WTC11 (cell line): ENCODE measurements at places on chromosomes 2 and 18.

DNA sequence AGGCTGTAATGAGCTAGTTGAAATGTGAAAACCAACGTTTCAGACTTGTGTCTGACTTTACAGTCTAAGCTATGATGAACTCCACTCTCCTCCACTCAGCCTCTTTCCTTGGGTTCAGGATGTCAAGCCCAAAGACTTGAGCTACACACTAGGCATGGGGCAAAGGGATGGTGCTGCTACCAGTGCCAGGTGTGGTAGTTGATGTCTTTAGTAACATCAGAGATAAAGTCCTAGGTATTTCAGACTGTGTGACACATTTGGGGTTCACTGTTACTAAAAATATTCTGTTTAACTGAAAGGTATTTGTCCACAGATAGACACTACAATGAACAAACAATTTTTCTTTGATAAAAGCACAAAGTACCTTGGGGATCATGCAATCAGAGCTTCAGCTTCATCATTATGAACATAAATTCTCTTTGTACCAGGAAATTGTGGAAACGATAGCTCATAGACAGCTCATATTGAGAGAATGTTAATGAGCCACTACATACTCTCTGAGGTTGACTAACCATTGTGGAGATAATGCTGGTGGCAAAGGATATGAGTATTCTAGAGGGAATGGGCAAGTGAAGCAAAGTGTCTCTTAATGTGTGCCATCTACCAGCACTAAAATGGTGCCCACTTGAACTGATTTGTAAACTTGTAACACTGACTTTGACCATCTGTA is 253.7 kb upstream of the THUMPD2 start:
- peaks cover 10% of the 10 kb centered on the region for H3K36me3 ChIP-seq
- no peak overlapping the region for H3K27ac ChIP-seq

- no peak overlapping the region for H3K4me3 ChIP-seq
- no peak for DNase-seq
- no peaks in the 10 kb centered on the region for H3K36me3 ChIP-seq
- H3K27me3 ChIP-seq = no peaks in the 10 kb centered on the region
- H3K4me1 ChIP-seq = no peaks in the 10 kb centered on the region
- H3K27ac ChIP-seq = no peak overlapping the region
Observed at GRCh38 chr18:66156946-66157687, 406.3 kb downstream of the CDH7 start.

- H3K36me3 ChIP-seq = peaks cover 8% of the 10 kb centered on the region
- peaks cover 17% of the 10 kb centered on the region for H3K4me1 ChIP-seq
Observed at GRCh38 chr2:70992945-70993853, 1.5 kb downstream of the TEX261 start.

- no peak overlapping the region for H3K27ac ChIP-seq
- peaks cover under 1% of the 10 kb centered on the region; the same call in 1 of the 2 replicates for H3K27me3 ChIP-seq
- no peak overlapping the region for H3K4me3 ChIP-seq
Observed at GRCh38 chr2:216735086-216735485, 39.7 kb upstream of the IGFBP5 start.

DNA sequence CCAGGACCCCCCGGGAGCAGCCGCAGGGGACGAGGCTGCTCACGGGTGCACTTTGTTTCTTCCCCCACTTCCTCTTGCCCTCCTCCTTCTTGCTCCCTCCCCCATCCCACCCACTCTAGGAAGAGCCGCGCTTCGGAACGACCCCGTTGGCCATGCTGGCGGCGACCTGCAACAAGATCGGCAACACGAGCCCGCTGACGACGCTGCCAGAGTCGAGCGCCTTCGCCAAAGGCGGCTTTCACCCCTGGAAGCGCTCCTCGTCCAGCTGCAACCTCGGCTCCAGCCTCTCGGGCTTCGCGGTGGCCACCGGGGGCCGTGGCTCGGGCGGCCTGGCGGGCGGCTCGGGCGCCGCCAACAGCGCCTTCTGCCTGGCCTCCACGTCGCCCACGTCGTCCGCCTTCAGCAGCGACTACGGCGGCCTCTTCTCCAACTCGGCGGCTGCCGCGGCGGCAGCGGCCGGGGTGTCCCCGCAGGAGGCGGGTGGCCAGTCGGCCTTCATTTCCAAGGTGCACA is 1.3 kb downstream of the SP9 start:
- H3K27me3 ChIP-seq = peaks cover 97% of the 10 kb centered on the region
- peaks cover 65% of the 10 kb centered on the region for H3K4me1 ChIP-seq
- H3K36me3 ChIP-seq = no peaks in the 10 kb centered on the region
- peak overlapping the region; percentile 55 for H3K4me3 ChIP-seq
- DNase-seq = peak; percentile 75
- no peak overlapping the region for H3K27ac ChIP-seq

DNA sequence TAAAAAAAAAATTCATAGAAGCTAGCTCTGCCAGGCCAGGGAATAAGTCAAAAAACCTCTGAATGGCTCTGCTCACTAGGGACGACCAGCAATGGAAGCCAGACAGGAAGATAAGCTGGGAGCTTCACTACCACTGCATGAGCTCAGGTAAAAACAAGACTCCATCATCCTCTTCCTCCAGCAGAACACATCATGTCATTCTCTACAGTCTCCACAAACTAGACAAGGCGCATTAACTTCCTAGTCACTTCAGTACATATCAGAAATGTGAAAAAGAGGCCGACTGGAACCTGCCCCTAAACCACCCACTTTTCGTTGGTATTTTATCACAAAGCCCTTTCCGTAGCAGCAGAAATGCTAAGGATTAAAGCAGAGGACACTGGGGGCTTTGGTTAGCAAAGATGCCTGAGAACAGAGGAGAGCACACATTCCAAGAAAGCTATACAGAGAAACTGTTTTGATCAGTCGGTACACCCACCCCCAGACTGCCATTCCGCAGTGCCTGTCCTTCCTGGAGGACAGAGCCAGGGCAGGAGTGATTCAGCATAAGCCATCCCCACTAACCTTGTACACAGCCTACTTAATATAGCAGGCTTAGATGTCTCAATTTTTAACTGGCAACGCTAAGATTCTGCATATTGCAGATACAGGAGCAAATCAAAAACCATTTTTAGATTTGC is 53.4 kb downstream of the AAK1 start:
- DNase-seq = no peak
- no peaks in the 10 kb centered on the region for H3K36me3 ChIP-seq
- no peak overlapping the region for H3K4me3 ChIP-seq
- H3K4me1 ChIP-seq = peaks cover 12% of the 10 kb centered on the region

DNA sequence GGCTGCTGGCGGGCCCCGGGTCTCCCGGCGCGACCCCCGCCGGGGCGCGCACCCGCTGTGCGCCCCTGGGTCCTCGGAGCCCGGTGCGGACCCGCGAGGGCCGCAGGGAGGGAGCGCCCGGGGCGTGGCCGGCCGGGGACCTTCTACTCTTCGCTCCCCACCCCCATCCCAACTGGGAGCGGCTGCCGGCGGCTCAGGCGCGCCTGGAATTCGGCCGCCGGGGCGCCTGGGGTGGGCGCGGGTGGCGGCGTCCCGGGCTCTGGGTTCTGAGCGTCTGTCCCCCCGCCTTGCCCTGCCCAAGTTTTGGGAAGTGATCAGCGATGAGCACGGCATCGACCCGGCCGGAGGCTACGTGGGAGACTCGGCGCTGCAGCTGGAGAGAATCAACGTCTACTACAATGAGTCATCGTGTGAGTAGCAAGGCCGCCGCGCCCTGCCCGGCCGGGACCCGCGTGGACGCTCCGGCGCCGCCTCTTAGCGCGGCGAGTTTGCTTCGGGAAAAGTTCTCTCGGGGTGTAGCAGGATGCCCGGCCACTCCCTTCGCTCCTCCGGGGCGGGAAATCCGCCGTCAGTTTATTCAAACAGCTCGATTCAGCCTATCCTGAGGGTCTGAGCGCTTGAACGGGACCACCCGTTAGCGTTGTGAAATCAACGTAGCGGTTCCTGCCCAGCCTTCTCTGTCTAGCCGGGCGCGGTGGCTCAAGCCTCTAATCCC is 502 bp downstream of the TUBB6 start:
- peaks cover 20% of the 10 kb centered on the region for H3K27me3 ChIP-seq
- DNase-seq = peak; percentile 67
- H3K27ac ChIP-seq = no peak overlapping the region
- peak overlapping the region; percentile 79 for H3K4me3 ChIP-seq
- H3K36me3 ChIP-seq = peaks cover 35% of the 10 kb centered on the region

DNA sequence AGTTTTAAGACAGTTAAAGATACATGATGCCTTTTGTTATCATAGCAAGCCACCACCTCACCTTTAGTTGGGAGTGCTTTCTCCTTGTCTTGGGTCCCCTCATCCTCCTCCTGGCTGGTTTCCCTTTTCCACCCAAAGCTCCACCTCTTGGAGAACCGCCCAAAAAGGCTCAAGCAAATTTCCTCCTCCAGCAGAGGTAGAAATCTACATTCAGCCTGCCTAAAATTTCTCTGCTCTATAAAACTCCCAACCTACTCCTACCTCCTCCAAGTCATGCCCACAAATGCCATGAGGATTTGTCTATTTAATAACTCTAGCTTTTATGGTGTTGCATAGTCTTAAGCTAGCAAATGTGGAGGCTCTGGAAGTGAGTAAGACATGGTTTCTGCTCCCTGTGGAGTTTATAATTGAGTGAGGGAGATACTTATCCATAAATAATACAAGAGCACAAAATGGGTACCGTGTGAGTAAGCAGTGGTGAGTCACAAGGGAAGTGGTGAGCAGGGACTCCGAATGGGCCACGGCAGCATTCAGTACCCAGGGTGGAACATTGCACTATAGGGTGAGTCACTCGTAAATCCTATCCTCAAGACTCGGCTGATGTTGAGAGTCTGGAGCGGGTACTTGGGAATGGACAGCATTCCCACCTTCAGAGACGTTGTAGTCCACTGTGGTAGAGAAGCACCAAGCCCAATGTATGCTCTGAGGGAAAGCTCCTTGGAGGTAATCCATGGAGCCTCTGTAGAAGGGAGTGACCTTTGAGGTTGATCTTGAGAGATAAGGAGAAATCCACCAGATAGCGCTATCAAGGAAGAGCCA is 146.3 kb downstream of the RTN4 start:
- no peaks in the 10 kb centered on the region for H3K4me1 ChIP-seq
- no peaks in the 10 kb centered on the region for H3K27me3 ChIP-seq
- DNase-seq = no peak
- no peaks in the 10 kb centered on the region for H3K36me3 ChIP-seq
- H3K4me3 ChIP-seq = no peak overlapping the region
- H3K27ac ChIP-seq = no peak overlapping the region

- no peak for DNase-seq
- H3K27me3 ChIP-seq = no peaks in the 10 kb centered on the region
- H3K36me3 ChIP-seq = peaks cover 17% of the 10 kb centered on the region
- H3K27ac ChIP-seq = no peak overlapping the region
- peaks cover 4% of the 10 kb centered on the region for H3K4me1 ChIP-seq
Observed at GRCh38 chr2:190664240-190664639, 15.4 kb downstream of the NAB1 start.

DNA sequence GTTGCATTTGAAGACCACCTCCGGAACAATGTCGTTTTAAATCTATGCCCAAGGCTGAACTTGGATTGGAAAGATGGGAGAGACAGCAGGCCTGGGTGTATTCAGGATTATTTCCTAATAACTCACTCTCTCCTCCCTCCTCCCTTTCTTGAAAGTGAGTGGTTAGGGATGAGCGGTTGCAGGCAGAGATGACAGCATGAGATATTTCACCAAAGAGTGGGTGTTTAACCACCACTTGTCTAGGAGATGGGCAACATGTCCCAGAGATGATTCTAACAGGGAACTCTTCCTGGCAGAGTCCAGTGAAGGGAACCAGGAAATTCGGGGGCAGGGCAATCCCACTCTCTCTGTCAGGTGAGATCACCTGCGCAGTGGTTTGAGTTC is 123.2 kb downstream of the KCTD1 start:
- DNase-seq = no peak
- no peak overlapping the region for H3K27ac ChIP-seq
- H3K27me3 ChIP-seq = no peaks in the 10 kb centered on the region
- no peaks in the 10 kb centered on the region for H3K36me3 ChIP-seq

DNA sequence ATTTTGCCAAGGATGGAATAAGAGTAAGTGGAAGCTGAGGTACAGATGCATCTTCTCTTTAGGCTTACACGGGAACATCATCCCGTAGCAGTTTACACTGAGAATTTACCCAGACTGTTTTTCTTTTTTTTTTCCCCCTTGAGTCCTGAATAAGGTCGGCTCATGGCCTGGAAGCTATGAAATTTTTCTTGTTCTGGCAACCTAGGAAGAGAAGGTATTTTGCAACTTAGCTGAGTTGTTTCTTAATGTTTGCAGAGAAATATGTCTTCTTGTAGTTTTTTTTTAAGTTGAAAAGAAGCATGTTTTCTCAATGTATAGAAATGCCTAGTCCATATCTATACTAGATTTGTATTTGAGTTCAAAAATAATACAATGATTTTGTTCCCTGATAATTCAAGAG is 712.5 kb downstream of the TDRD15 start:
- 0 out of 2 replicates have a peak, but pooled peaks cover 3% of the 10 kb centered on the region for H3K36me3 ChIP-seq
- no peak overlapping the region for H3K27ac ChIP-seq
- H3K4me1 ChIP-seq = peaks cover 29% of the 10 kb centered on the region
- no peaks in the 10 kb centered on the region for H3K27me3 ChIP-seq
- H3K4me3 ChIP-seq = no peak overlapping the region

DNA sequence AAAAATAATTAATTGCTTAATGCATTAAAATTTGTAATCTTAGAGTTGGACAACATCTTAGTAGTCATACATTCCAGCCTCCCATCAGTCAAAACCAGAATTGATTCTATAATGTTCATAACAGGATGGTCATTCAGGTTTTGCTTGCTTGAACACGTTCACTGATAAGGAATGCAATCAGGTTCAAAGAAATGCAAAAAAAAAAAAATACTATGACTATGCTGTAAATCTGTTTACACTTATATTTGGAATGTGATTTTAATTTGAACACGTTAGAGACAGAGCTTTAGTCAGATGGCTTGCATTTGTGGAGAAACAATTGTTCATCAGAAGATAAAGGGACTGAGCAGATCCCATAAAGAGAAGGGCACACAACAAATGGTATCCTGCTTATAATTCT is 131.3 kb upstream of the UNC80 start:
- no peak overlapping the region for H3K4me3 ChIP-seq
- no peaks in the 10 kb centered on the region for H3K27me3 ChIP-seq
- 0 out of 2 replicates have a peak, but pooled peaks cover 5% of the 10 kb centered on the region for H3K4me1 ChIP-seq
- no peak for DNase-seq
- no peak overlapping the region for H3K27ac ChIP-seq
- no peaks in the 10 kb centered on the region for H3K36me3 ChIP-seq

- peaks cover 84% of the 10 kb centered on the region for H3K36me3 ChIP-seq
- H3K4me3 ChIP-seq = no peak overlapping the region
Observed at GRCh38 chr18:35303610-35304009, 13.6 kb upstream of the ZSCAN30 start.

- no peak overlapping the region for H3K4me3 ChIP-seq
- no peaks in the 10 kb centered on the region for H3K4me1 ChIP-seq
- H3K36me3 ChIP-seq = no peaks in the 10 kb centered on the region
- no peak for DNase-seq
Observed at GRCh38 chr2:127618551-127619202, 27.3 kb upstream of the GPR17 start.

DNA sequence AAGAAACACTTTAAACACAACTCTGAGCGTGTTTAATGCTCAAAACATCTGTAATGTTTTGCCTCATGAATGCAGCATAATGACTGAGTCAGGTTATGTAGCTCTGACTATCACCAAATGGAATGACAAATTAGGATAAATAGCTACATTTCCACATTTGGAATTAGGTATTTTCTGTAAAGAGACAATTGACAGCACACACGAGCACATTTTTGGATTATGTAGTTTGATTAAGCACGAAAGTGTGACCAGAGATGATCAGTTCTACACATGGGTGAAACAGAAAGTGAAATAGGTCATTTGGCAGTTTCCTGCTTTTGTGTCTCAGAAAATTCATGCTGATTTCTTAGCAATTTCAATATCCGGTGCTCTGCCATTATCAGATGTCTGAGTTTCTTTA is 29.0 kb downstream of the LPIN1 start:
- H3K4me3 ChIP-seq = no peak overlapping the region
- no peak for DNase-seq
- peaks cover 37% of the 10 kb centered on the region for H3K36me3 ChIP-seq
- H3K27me3 ChIP-seq = no peaks in the 10 kb centered on the region
